GM04504 (cell line): ENCODE measurements at places on chromosomes 12 and 14.

DNA sequence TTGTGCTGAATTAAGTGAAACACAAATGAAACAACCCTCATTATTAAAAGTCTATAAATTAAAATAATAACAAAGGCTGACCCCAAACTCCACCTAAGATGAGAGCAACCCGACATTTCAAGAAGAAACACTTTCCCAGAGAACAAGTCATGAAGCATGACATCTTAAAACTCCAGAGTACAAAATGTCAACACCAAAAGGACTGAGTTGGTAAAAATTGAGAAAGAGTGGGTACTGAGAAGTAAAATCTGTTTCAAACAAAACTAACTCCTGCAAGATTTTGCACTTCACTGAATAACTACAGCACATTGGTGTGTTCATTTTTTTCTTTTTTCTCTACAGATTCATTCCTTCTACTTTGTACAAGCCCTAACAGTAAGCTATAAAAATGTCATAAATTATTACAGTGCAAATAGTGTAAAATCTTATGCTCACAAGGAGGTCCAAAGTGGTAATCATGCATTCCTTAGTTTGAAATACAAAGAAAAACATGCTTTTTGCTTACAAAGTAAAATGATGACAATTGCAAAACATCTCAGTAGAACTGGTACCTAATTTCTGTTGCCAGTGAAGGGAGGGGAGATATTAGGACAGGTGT lies 31.8 kb downstream of the SLC35F4 start:
- no peak for DNase-seq

DNA sequence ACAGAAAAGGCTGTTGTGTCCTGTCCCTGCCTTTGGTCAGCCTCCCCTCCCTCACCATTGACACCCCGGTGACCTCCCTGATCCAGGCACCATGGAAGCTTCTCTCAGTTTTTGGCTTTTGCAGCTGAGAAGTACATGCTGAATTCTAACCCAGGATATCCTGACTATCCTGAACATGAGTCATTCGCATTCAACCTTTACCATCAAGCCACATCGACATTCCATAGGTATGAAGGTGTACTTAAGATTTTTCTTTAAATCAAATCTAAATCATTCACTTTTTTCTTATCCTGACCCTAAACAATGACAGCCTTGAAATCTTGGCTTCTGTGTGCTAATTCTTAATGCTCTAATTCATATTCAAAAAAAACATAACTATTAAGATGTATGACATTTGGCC lies 8.7 kb upstream of the KRT78 start:
- no peak for DNase-seq

DNA sequence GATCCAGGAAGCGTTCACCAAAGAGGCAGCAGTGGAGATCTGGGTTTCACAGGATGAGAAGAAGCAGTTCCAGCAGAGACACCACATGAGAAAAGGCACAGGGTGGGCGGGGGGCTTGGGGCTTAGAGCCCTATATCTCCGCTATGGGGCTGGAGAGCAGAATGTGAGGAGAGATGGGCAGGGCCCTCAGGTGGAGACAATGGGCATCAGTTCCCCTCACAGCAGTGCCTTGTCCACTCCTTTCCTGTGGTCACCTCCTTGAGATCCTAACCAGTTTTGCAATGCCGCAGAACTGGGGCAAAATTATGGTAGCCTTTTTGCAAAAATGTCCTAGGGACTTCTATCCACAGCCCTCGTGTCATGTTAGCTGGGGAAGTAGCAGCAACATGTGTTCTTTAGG lies 27.5 kb downstream of the DHRS2 start:
- DNase-seq = no peak

DNA sequence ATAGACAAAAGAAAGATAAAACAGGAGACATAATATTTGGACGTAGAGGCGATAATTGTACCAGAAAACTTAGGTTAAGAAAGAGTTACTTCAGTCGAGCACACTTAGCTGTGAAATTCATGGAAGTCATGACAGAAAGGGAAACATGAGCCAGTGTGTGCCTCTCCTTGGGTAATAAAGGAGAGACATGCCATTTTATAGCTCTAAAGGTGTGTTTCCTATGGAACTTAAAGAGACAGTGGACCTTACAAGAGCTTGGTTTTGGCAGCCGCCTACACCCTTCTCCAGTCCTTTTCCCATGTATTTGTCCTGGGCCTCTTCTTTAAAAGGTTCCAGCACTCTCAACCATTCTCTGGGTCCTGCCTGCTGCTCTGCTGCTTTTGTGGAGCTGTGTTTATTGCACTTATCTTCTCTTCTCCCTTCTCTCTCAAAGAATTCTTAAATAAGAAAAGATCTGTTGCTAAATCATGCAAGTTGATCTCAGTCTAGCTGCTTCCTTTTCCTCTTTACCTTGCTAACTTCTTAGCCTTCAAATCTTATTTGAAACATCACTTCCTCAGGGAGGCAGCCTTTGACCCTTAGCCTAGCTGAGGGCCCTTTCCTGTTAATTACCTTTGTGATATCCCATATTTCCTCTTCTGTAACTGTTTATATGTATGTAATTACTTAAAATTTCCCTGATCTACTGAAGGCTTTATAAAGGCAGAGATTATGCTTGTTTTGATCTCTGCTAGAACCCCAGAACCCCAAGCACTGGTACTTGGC lies 81.8 kb upstream of the EVL start:
- no peak for DNase-seq

GRCh38 chr14:45868377-45868776 lies 615.4 kb upstream of the MIS18BP1 start:
- DNase-seq = no peak

- no peak for DNase-seq
These were observed 170.0 kb upstream of the GZMB start for GRCh38 chr14:24803933-24804494.

DNA sequence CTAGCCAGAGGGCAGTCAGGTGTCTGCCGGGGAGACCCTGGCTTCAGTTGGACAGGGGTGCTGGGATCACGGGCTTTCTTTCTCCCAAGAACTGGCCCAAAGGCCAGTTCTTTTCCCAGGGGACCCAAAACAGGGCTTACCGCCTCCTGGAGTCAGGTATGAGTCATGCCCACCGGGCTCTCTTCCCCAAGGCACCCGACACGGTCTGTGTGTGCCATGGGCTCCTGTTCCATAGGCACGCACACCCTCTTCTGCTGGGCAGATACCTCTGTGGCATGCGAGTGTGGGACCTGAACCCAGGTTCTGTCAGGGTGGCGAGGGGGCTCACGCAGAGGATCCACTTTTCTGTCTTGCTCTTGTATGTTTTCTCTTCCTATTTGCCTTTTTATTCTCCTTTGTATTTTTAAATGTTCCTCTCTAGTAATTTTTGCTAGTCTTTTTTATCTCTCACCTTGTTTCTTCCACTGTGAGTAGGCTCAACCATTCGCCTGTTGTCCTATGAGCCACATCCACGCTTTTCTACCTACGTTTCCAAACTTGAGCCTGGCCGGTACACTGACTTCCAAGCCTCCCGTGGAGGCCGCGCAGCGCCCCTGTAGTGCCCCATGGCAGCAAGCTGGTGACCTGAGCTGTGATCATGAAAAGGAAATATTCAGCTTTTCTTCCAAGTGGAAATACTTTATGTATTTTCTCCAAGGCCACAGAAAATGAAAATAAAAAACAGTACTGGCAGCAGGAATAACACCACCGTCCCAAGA lies 362.2 kb downstream of the CACNA1C start:
- DNase-seq = no peak

DNA sequence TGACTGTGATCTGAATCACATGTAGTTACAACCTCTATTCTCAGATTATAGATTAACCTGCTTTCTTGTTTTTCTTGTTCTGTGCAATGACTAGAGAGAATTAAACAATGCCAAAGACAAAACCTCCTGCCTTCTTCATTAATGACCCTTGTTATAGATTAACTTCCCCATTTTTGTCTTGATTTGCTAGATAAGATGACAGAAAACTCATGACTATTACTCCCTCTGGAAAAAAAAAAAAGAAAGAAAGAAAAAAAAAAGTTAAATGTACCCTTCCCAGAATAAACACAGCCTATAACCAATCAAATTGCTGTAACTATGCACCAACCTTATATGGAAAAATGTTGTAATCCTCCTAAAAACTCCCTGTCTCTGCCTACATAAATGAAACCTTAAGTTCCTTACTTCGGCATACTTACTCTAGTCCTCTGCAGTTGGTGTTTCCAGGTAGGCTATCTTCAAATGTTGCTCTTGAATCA lies 41.1 kb upstream of the PCED1B start:
- DNase-seq = no peak

- DNase-seq = no peak
These were observed 68.1 kb downstream of the ETV6 start for GRCh38 chr12:11717519-11717961.

DNA sequence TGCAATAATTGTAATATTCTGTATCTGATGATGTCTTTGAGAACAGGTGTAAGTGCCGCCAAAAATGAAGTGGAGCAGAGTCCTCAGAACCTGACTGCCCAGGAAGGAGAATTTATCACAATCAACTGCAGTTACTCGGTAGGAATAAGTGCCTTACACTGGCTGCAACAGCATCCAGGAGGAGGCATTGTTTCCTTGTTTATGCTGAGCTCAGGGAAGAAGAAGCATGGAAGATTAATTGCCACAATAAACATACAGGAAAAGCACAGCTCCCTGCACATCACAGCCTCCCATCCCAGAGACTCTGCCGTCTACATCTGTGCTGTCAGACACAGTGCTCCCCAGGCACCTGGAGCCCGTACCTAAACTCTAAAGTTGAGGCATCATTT lies 268.7 kb downstream of the DAD1 start:
- no peak for DNase-seq

- DNase-seq = no peak
These were observed 496.0 kb downstream of the SLC6A15 start for GRCh38 chr12:84416626-84417025.

GRCh38 chr14:92649934-92650545 lies 98.4 kb downstream of the LGMN start:
- peak; percentile 84 for DNase-seq

- DNase-seq = no peak
These were observed 46.3 kb upstream of the FAR2 start for GRCh38 chr12:29102741-29103140.

DNA sequence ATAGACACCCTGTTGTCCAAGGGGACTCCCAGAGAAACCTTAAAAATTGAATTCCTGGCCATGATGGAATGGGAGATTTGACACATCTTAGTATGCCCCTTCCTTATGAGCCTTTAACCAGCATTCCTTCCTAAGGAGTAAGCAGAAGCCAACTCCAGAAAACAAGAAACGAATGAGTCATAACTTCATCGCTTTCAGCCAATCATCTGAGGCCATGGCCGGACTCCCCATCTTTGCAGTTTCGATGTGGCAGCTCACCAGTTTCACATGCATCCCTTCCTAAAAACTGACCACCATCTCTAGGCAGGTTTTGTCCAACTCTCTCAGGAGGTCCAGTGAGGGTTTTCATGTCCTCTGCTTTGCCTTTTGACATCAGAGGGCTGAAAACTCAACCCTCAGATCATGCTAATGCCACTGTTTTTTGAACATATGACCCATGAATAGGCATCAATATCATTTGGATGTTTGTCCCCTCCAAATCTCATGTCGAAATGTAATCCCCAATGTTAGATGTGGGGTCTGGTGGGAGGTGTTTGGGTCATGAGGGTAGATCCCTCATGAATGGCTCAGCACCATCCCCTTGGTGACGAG lies 19.9 kb downstream of the DAAM1 start:
- DNase-seq = no peak

GRCh38 chr12:93274937-93275336 lies 102.8 kb upstream of the NUDT4 start:
- no peak for DNase-seq
